GM12892 (cell line): ENCODE measurements at places on chromosomes 16 and 17.

DNA sequence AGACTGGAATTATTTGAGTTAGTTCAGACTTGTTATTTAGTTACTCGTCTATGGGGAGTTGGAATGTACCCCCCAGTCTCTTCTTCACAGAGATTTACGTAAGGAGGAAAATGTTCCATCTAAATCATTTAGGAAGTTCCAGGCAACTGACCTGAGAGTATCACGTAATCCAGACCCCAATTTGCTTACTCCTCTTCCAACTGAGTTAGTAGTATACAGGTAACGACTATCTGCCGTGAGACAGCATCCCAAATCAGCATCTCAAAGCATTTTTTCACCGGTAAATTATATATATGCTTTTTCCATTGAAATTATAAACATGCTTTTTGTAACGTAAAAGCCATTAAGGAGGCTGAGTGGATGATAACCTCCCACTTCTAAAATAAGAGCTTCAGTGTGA, 214.3 kb upstream of the WSB1 start:
- DNase-seq: no peak

- DNase-seq: no peak
Observed at GRCh38 chr17:21125862-21126261, 902 bp upstream of the DHRS7B start.

GRCh38 chr17:61240851-61241468, 158.7 kb upstream of the TBX2 start:
- no peak for DNase-seq

DNA sequence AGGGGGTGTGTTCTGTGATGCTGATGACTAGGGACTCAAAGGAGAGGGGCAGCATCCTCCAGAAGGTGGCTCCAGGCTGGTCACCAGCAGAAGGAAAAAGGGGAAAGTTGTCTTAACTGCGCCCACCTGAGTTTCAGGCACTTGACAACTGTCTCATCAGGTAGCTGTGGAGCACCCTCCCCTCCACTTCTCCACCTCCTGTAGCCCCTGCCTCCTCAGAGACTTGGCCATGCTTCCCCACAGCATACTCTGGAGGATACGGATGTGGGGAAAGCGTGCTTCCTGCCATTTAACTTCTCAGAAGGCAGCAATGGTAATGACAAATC, 17.9 kb downstream of the CFAP20 start:
- no peak for DNase-seq

DNA sequence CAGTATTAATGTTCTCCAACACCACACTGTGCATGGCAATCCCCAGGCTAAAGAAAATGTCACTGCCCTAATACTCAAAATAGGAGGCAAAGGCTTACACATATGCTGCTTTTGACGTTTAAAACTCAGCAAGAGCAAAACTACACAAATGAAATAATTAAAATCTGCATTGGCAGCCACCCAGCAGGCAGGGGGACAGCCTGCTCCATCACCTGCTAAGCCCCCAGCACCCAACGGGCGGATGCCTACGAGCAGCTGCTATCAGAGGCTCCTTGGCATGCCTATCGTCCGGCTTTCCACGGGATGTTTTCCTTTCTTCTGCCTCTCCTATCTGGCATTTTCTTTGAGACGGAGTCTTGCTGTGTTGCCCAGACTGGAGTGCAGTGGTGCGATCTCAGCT, 337.5 kb downstream of the SOX9 start:
- no peak for DNase-seq

- peak; percentile 61 for DNase-seq
Observed at GRCh38 chr16:31265329-31266245, 5.8 kb downstream of the ITGAM start.

GRCh38 chr17:9668517-9668916, 23.2 kb downstream of the USP43 start:
- DNase-seq: no peak

- DNase-seq: no peak
Observed at GRCh38 chr17:36721560-36722120, 120.3 kb downstream of the MRM1 start.

DNA sequence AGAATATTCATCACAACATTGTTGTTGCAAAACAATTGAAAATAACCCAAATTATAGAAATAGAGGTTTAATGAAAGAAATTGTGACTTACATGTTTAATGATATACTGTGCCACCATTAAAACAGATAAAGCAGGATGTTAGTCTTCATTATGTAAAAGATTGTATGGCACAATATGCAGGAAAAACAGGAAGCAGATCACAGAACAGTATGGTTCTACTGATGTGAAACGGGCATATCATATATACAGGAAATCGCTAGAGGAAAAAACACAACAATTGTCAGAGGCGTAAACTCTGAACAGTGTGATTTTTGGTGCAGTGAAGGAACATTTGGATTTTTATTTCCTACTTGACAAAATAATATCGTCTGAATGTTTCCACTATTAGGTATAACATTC, 22.0 kb downstream of the OR3A1 start:
- DNase-seq: no peak

- DNase-seq: no peak
Observed at GRCh38 chr16:71666928-71667707, 41.1 kb downstream of the MARVELD3 start.

DNA sequence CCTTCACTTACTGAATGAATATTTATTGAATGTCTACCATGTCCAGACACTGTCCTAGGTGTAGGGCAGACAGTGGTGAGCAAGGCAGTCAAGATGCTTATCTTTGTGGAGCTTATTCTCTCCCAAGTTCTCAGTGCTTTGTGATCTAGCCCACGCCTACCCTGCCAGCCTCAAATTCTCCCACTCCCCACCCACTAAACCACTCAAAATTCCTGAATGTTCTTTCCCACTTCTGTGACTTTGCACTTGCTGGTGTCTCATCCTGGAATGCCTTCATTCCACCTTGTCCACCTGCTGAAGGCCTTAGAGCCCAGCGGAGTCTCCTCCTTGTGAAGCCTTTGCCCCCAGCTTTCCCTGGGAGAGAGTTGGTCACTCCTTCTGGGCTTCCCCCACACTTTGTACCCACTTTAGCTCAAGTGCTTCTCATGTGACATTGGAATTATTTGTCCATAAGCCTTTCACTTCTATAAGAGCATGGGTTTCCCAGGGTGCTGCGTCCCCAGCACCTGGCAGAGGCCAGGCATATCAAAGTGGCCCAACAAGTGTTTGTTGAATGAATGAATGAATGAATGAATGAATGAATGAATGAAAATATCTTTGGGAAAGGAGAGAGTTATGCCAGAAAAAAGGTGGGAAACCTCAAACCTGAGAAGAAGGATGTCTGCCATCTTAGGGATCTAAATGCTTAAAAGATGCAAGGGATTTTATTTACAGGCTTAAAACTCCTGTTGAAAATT, 23.0 kb downstream of the CCDC182 start:
- no peak for DNase-seq

DNA sequence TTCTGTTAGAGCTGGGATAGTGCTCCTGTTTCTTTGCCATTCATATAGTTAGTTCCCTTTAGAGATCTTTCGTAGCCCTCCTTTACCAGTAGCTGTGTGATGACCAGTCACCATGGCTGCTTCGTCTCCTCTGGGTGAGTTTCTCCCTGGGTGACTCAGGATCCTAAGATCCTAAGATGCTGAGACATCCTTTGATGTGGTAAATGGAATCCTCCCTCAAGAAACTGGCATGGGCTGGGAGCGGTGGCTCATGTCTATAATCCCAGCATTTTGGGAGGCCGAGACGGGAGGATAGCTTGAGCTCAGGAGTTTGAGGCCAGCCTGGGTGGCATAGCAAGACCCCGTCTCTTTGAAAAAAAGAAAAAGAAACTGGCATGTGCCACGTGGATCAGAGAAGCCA, 5.9 kb downstream of the PHAF1 start:
- DNase-seq: no peak

- DNase-seq: peak; percentile 47
Observed at GRCh38 chr16:87765473-87765775, 362 bp downstream of the KLHDC4 start.

DNA sequence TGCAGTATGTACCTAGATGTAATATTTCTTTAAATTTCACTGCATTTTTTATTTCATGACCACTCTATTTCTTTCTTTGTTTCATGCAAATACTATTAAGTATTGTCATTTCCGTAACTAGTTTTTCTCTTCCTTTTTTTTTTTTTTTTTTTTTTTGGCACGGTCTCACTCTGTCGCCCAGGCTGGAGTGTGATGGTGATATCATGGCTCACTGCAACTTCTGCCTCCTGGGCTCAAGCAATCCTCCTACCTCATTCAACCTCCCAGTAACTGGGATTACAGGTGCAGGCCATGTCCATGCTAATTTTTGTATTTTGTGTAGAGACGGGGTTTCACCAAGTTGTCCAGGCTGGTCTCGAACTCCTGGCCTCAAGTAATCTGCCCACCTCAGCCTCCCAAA, 70.7 kb downstream of the TMEM114 start:
- DNase-seq: no peak

DNA sequence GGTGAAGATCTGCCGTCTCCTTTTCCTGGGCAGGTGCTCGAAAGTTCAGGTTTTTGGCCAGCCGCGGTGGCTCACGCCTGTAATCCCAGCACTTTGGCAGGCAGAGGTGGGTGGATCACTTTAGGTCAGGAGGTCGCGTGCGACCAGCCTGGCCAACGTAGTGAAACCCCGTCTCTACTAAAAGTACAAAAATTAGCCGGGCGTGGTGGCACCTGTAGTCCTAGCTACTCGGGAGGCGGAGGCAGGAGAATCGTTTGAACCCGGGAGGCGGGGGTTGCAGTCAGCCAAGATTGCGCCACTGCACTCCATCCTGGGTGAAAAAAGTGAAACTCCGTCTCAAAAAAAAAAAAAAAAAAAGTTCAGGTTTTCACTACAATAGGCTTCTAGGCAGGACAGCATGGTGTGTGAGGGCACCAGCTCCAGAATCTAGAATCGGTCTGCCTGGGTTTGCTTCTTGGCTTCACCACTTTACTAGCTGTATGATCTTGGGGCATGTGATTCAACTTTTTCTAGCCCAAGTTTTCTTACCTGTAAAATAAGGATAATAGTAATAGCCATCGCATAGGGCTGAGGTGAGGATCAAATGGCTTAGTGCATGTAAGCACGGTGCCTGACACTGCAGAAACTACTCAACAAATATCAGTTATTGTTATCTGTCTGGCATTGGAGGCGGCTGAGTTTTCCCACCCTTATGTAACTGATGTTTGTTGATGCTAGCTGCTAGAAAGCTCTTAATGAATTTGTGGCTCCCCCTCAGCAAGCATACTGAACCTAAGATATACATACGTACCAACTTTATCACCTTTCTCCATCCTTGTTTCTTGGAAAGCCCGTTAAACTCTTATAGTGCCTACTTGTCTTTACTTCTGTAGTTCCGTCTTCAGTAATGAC, 1.3 kb downstream of the PSMD12 start:
- no peak for DNase-seq

DNA sequence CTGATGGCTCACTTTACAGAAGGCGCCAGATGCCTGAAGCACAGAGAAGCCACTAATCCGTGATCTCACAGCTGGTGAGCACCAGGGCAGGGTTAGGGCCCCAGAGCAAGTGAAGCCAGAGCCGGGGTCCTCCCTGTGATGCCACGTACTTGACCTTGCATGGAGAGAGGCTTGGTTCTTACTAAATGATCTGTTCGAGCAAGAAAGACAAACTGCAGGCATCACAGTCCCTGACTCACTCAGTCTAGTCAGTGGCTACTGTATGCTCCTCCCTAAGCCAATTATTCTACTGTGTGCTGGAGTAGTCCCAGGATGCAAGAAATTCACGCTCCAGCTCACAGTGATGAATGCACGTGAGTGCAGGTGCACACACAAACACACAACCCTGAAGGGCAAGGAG, 55.4 kb downstream of the SDK2 start:
- DNase-seq: no peak

DNA sequence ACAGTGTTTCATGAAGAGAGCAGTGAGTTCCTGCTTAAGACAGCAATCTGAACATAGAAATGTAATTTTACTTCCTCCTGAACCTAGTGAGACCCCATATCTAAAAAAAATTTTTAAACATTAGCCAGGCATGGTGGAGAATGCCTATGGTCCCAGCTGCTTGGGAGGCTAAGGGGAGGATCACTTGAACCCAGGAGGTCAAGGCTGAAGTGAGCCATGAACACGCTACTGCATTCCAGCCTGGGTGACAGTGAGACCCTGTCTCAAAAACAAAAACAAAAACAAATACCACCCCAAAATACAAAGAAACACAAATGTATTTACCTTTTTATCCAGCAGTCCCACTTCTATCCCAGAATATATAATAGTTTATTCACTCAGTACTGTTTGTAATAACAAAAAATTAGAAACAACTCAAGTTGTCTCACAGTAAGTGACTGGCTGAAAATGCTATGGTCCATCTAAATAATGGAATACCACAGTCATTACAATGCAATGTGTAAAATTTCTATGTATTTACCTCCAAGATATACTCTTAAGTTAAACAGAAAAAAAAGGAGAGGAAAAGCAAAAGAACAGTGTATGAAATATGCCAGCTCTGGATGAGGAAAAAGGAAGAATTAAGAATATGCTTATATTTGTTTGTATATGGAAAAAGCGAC, 16.3 kb downstream of the CFDP1 start:
- no peak for DNase-seq

- DNase-seq: no peak
Observed at GRCh38 chr17:69142175-69142802, 594 bp upstream of the ABCA6 start.

- no peak for DNase-seq
Observed at GRCh38 chr16:56048425-56049105, 142.7 kb upstream of the GNAO1 start.

GRCh38 chr17:77281904-77282367, 141.2 kb downstream of the SEC14L1 start:
- peak; percentile 66 for DNase-seq

GRCh38 chr17:17422641-17423040, 54.2 kb upstream of the MED9 start:
- no peak for DNase-seq

DNA sequence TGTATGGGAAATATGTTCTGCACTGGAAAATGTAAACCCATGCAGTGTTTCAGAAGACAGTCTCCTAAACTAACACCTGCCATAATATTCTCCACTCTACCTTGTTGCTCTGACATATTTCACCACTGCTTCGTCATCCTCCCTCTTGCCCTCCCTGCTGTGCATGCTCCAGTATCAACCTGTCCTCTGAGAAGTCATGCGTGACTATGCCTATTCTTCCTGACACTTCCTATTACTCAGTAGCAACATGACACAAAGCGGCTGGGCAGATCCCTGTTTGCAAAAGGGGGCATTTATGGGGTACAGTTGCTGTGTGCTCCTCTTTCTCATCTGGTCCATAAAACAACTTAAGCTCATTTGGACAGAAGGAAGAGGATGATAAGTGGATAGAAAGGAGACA, 805.6 kb upstream of the EEF2KMT start:
- DNase-seq: no peak

- DNase-seq: no peak
Observed at GRCh38 chr16:49048557-49048956, 233.1 kb downstream of the CBLN1 start.

GRCh38 chr17:75335315-75335714, 46.1 kb upstream of the SLC25A19 start:
- no peak for DNase-seq

- DNase-seq: no peak
Observed at GRCh38 chr17:3692346-3692745, 3.6 kb downstream of the P2RX5 start.

DNA sequence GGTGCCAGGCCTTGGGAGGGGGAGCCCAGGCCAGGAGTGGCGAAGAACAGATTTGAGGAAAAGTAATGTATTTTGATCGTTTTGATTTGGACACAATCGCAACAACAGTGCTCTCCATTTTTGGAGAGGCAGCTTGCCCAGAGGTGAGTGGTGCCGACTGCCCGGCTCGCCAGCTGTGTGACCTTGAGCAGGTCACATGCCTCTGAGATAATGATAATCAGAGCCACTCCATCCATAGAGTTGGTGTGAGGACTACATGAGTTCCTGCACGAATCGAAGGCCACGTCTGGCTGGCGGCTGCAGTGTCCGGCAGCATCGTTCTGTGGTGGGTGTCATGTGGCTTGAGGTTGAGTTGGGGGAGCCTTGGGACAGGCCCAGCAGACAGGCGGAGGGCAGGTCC, 20.7 kb downstream of the LLGL2 start:
- DNase-seq: no peak
